Stimulated activated CD4-positive, alpha-beta T cell treated with anti-CD3 and anti-CD28 coated beads, Interleukin-15, amount 100 ng/mL, for 1 hour (primary cell): ENCODE measurements at places on chromosomes 4 and X.

DNA sequence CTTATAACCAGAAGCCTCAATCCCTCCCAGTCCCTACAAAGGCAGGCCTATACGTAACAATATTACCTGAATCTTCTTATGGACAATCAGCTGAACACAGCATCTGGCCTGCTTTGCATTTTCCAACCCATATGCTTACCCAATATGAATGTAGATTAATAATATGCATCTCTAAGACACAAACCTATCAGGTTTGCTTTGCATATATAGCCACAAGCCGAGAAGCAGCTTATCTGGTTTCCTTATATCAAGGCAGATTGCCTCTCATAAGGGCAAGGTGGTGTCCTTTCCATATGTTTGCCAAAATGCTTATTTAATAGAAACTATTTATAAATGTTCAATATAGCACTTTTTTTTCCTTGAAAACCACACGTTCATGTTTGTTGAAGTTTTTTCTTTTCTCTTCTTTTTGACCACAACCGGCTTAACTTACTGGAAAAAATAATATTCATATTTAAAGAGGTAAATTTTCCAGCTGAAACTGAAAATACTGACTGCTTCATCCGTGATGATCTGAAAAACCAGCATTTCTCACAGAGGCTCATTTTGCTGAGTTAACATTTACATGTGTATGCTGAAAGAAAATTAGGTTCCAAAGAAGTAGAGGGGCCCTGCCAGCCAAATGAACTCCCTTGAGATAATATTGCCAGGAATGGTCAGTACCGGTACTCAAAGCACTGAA is 3.8 kb downstream of the IL21 start:
- DNase-seq = no peak

- DNase-seq = no peak
Measured at GRCh38 chr4:61532336-61533000, 332.3 kb downstream of the ADGRL3 start.

DNA sequence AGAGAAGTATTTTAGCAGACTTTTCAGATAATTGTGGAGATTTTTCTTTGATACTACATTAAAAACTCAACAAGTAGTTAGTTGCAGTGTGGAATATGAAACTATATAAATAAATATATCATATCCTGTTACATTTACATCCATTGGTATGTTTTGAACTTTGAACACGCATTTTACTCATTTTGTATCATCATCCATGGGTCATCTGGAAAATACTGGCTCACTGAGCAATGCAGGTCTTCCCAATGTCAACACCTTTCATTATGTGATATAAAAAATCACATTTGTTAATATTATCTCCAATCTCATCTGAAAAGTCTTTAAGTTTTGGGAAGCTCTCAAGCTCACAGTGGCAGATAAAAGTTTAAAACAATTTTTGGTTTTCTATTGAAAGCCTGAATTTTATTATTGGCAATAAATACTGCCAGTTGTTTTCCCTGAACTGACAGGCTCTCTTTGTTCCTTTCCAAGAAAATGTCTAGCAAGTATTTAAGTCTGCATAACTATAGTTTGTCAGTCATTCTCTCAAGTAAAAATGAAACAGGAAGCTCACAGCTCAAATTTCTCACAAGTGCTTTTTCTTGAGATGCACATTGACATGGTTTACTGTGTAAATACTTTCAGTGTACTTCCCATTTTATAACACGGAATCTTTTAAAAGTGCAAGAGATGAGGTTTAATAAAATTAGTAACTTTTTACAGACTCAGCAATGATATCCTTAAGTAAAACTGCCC is 183.5 kb upstream of the GPC4 start:
- DNase-seq = no peak

- no peak for DNase-seq
Measured at GRCh38 chr4:5054532-5054931, 3.3 kb downstream of the STK32B start.

- no peak for DNase-seq
Measured at GRCh38 chrX:17519358-17519757, 144.4 kb downstream of the NHS start.

DNA sequence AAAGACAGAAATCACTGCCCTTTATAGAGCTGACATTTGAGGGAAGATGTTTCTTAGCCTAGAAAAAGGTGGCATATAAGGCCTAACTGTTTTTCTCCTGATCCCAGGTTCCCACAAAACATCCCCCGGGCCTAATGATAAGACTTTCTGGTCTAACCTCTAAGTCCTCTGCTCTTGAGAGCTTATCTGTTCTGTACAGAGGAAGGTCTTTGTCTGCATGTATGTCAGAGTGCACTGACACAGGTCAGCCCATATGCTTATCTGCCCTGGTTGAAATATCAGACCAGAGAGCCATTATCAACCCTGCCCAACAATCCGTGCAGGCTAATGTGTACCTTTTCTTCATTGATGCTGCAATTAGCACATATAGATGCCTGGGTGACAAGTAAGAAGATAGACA is 76.2 kb downstream of the ARHGEF9 start:
- no peak for DNase-seq

DNA sequence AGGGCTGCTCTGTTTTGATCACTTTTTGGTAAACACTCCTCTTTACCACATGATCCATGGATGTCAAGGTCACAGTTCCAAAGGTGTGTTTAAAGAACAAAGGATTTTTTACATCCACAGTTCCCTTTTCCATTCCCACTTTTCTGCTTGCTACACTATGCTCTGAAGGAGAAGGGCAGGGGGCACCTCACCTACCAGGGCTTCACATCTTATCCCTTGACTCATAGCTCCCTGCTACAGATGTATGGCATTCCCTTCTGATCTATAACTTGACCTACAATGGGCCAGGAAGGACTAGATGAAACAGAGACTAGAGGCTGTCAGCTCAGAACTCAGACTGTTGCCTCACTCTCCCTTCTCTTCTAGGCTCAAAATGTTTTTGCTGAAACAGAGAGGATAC is 233.1 kb upstream of the RPS6KA3 start:
- DNase-seq = no peak

DNA sequence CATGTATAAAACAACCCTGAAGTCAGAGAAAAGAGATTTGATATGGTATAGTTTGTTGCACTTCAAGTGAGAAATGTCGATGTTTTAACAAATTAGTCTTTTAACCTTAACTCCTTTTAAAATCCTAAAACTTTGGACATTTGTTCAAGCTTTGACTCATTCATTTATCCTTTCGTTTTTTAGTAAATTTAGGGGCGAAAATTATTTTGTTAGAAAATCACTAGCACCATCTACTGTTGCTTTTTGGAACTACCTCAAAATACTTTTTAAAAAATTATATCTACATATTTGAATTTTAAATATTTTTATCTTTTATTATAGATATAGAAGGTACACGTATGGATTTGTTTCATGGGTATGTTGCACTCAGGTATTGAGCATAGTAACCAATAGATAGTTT is 165.1 kb upstream of the POF1B start:
- DNase-seq = no peak

- DNase-seq = no peak
Measured at GRCh38 chrX:71160475-71160874, 15.8 kb downstream of the NLGN3 start.

GRCh38 chr4:112767386-112767785 is 130.4 kb downstream of the LARP7 start:
- no peak for DNase-seq

DNA sequence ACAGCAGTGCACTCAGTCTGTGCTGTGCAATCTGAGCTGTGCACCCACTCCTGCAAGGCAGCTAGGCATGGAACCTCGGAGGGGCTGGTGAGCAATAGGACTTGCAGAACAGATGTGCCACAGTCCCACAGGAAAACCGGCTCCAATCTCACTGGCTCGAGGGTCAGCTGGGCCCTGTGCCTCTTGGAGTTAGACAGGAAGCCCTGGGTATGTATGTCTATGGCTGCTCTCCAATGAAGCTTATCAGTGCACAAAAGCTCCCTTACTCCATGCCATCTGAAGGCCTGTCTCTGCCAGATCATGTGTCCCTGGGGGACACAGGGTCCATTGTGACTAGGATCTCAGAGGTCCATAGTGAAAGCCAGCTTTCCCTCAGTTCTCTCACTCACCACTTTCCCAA is 335.8 kb downstream of the SH3BGRL start:
- DNase-seq = no peak

GRCh38 chr4:180394312-180394711 is 1848.9 kb upstream of the TENM3 start:
- no peak for DNase-seq

DNA sequence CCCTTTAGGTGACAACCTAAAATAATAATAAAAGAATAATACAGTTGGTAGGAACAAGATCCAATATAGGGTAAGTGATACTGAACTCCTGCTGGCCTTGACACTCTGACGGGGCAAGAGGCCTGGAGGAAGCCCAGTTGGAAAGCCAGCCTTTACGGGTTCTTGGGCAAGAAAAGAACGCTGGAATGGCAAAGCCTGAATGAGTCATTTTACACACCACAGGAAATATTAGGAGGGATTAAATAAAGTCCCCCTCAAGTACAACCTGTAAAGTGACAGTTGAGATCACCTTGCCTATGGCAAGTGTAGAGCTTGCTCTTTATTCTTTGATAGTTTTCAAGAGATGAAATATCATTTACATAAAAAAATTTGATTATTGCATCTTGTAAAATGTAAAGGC is 244.5 kb upstream of the TLL1 start:
- DNase-seq = no peak

GRCh38 chr4:30719454-30720020 is 632 bp upstream of the PCDH7 start:
- DNase-seq = no peak

DNA sequence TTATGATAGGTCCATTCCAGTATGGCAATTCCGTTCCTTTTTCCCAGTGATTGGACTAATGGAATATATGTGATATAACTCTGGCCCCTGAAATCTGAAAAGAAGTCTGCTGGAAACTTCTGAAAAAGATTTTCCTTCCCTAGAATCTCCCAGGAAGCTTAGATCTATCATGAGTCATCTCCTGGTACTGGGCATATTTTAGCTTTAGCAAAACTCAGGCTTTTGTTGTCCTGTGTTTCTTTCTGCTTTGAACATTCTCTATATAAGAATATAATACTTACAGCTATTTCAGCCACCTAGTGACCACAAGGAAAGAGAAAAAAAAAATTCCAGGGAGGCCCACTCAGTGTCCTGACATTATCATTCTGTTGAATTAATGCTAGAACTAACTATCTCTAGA is 597.2 kb upstream of the GRIA3 start:
- no peak for DNase-seq

GRCh38 chrX:48927736-48928382 is 9.0 kb upstream of the PIM2 start:
- no peak for DNase-seq

DNA sequence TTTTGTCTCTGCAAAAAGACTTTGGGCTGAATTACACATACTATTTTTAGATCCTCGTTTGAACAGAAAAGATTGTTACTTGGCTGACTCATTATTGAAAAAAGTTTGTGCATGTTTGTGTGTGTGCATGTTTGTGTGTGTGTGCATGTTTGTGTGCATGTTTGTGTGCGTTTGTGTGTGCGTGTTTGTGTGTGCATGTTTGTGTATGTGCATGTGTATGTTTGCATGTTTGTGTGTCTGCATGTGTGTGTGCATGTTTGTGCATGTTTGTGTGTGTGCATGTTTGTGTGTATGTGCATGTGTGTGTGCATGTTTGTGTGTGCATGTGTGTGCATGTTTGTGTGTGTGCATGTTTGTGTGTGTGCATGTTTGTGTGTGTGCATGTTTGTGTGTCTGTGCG is 201.1 kb upstream of the FAT1 start:
- no peak for DNase-seq

DNA sequence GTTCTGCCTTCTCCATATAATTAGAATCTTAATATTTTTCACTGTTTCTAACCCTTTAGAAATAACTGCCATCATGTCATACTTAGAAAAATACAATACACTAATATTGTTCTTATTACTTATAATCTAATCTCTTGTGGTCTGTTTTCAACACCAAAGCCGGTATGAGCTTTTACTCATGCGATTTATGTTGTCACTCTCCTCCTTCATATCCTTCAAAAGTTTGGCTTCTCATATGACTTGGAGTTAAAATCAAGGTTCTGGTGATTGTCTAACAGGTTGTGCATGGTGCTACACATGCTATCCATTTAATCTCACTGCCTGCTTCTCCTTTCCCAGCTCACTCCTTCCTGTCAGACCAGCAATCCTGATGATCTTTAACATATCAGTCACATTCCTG is 1392.9 kb downstream of the ARAP2 start:
- no peak for DNase-seq

DNA sequence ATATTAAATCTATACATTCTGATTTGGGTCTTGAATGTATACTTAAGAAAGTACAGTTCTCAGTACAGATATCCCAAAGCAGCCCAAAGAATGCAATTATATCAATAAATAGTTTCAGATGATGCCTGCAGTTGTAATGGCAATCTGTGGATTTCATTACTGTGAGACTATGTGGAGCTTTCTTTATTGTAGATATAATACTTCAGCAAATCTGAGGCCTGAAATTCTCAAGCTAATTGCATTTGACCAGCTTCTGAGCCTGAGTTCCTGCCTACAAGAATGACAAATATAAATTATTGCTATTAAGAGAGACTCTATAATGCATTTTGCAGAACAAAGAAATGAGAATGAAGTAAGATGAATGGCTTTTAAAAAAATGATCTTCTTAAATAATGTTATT is 320.3 kb downstream of the DKK2 start:
- DNase-seq = no peak

DNA sequence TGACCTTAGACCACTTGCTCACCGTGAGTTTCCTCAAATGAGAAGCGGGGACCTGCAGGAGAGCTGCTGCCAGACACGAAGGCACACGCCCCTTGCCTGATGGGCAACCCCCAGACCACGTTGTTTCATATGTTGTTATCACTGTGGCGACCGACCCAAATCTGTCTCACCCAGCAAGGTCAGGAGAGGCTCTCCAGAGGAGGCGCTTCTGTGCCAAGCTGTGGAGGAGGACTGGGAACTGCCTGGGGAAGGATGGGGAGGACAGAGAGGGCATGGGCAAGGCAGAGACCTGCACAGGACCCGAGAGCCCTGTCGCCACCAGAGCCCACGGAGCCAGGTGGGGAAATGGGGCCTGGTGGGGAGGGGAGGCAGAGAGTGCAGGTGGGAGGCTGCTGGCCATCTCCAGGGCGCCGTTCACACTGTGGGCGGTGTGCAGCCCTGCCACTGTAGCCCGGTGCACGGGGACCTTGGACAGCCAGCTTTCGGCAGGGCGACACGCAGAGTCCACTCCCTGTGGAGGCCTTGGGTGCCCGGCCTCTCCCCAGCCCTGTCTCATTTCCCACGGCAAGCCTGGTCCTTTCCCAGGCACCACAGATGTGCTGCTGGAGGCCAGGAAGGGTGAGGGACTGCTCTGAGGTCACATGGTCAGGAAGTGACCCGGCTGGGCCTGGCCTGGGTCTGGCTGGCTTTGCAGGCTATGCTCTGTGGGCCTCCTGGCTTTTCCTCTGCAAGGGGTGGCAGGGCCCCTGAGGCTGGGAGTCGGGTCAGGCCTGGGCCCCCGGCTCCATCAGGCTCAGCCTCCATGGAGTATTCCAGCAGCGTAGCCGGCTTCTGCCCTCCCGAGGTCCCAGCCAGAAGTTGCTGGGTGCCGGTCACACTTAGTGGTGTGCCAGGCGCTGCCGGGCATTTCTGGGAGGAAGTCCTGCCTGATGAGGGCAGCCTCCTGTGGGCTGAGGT is 3.2 kb downstream of the HTRA3 start:
- no peak for DNase-seq

- DNase-seq = no peak
Measured at GRCh38 chrX:10387011-10387410, 230.2 kb downstream of the CLCN4 start.

GRCh38 chrX:15815779-15816437 is 25.6 kb downstream of the ZRSR2 start:
- no peak for DNase-seq

GRCh38 chr4:139142087-139142486 is 34.9 kb downstream of the ELF2 start:
- DNase-seq = no peak
